ENCODE measurements at places on chromosomes 7 and 10.

DNA sequence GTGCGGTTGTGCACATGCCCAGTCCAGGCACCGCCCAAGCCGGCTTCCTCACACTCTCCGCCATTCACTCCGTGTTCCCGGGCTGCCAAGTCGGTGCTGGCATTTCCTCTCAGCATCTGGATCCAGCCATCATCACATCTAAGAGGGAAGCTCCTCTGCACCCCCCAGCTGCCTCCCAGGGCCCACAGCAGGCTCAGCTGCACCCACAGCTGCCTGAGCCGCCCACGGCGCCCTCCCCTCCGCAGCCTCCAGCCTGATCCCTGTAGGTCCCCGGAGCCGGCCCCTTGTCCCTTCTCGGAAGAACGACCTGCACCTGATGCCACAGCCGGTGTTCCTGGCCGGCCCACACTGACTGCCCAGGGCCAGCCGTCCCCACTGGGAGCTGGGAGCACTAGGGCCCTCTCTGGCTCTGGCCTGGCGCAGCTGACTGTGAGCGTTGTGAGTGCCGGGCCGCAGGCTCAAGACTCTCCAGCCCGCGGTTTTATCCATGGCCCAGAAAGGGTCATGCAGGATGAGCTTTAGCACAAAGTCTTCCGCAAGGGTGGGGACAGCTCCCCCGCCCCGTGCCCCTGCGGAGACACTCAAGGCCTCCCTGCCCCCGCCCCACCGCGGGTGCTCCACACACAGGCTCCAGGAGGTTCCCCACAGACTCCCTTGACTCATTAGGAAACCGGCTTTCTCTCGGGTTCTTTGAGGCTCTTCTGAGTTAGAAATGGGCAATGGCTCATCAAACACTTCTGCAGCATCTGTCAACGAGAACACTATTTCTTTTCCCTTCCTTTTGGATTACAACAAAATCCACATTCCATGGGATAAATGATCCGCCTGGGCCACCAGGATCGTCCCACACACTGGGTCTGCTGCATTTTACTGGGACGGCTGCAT lies 31.2 kb downstream of the CFAP46 start:
- DNase-seq, result no peak

DNA sequence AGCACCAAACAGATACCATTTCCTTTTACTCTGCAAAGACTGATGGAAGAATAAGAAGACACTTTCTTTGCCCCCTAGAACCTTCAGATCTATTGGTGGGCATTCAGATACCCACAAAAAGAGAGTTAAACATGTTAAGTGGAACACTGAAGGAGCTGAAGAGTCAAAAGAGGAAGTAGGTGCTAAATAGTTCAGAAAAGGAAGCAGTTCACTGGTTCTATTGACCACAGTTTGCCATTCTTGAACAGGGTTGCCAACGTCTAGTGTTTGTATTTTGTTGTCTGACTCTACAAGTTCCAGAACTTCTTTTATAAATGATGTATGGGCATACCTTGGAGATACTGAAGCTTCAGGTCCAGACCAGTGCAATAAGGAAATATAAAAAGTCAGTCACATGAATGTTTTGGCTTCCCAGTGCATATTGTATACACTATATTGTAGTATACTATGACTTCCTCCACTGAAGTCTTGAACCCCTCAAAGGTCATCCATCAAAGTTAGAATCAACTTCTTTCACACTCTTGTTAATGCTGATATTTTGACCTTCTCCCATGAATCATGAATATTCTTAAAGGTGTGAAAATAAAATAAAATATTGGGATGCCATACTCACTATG lies 47.5 kb upstream of the AGR3 start:
- DNase-seq, result no peak

DNA sequence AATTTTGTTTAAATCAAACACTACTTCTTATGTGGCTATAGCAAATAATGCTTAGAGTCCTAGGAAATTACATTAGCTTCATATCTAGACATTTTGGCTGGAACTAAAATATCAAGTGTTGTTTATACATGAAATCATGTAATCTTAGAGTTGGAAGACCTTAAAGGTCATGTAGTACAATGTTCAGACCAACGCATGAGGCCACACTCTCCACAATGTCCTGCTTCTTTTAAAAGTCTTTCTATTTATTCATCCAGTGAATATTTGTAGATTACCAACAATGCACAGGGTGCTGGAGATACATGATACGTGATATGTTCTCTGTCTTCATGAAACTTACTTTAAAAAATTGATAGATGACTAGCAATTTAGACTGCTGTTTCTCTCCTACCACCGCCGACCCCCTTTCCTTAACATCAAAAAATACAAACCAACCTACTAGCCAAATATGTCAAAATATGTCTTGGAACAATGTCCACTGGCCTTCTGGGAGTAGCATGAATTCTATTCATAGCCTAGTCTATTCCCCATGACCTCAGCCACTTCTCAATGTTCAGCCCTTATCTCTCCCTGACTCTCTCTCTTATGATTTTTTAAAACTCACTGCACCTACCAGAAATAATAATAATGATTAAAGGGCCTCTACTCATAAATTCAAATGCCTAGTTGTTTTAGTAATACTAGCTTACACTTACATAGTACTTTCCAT lies 59.5 kb upstream of the CAV2 start:
- DNase-seq, result no peak

- no peak for DNase-seq
These were observed 112.4 kb upstream of the EEPD1 start for GRCh38 chr7:36040679-36041078.

GRCh38 chr10:125101049-125101448 lies 59.3 kb downstream of the CTBP2 start:
- no peak for DNase-seq

DNA sequence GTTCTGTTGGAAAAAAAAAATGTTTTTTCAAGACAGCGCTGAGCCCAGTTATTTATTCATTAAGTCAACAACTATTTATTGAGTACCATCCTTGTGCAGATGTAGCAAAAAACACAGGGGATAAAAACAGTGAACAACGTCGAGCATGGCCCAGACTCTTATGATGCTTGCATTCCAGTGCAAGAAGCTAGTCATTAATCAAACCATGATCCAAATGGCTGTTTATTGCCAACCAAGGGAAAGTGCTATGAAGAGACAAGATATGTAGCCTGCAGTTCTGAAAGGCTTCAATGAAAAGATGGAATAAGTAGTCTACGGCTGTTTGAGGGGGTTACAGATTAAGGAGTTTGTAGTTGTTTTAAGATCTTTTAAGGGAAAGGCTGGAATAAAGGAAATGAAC lies 262.3 kb downstream of the NEBL start:
- DNase-seq, result no peak

GRCh38 chr7:24722386-24723177 lies 34.7 kb downstream of the GSDME start:
- no peak for DNase-seq

DNA sequence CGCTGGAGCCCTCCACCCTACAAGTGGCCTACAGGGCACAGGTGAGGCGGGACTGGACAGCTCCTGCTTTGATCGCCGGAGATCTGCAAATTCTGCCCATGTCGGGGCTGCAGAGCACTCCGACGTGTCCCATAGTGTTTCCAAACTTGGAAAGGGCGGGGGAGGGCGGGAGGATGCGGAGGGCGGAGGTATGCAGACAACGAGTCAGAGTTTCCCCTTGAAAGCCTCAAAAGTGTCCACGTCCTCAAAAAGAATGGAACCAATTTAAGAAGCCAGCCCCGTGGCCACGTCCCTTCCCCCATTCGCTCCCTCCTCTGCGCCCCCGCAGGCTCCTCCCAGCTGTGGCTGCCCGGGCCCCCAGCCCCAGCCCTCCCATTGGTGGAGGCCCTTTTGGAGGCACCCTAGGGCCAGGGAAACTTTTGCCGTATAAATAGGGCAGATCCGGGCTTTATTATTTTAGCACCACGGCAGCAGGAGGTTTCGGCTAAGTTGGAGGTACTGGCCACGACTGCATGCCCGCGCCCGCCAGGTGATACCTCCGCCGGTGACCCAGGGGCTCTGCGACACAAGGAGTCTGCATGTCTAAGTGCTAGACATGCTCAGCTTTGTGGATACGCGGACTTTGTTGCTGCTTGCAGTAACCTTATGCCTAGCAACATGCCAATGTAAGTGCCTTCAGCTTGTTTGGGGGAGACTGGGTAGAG lies at the start of gene COL1A2:
TSS of gene COL1A2 (plus strand) at position 459 of the 704 bp plus-strand sequence. CDS start at position 596, 137 bp downstream.
- no peak for DNase-seq

DNA sequence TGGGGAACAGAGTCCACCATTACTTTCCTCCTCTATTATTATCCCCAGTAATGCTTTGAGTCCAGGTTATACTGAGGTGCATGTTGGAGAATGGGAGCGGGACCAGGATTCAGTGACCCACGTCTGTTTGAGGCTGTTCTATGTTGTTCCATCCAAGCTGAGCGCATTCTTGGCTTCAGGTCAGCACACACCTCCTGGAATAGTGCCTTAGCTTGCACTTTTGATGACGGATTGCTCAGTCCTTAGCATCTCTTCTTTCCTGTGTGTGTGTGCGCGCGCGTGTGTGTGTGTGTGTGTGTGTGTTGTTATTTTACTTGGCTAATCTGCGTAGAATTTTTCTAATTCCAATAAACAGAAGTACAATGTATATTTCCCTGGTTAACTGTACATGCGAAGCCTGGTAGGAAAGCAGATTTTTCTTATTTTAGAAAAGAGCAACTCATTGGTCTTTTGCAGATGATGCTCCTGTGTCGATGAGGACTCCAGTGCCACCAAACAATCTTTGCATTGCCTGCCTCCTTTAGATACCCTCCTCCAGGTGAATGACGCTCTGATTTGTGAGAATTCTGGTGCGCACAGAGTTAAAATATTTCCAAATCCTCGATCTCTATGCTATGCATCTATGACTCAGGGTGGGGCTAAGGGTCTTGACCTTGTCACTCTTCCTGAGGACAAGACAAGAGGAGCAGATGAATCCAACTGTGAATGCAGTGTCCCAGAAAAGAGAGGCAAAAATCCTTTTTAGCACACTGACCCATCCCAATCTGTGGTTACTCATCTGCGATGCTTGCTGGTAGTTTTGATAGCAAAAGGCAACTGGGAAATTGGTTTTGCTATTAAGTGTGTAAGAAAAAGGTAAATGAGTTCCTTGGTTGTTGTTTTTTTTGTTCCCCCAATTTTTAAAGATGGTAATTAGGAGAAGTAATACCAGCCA lies 13.3 kb upstream of the CELF2 start:
- no peak for DNase-seq

DNA sequence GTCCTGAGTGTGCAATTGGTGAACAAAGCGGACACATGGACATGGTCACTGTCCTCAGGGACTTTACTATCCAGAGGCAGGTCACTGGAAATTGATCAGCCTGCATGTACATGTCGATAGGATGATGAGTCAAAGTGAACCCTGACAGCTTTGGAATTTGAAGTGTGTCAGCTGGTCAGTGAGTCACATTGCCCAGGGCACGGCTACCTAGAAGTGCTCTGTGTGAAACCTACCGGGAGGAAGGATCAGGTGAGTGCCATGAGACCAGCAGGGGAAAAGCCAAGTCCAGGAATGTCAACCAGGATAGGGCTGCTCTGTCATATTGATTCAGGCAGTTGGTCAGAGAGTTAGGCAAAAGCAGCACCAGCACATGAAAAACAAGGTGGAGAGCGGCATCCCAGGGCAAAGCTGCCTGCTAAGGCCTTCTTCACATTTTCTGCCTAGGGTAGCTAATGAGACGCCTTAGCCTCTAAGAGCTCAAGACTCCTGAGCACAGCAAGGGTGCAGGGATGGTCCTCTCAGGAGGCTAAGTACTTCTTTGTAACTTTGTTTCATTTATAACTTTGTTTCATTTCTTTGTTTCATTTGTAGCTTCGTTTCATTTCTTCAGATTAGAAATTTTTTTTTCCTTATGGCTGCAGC lies 19.4 kb upstream of the PDCD4 start:
- DNase-seq, result no peak

All from stimulated activated CD4-positive, alpha-beta T cell treated with anti-CD3 and anti-CD28 coated beads, TNF-alpha, amount 100 ng/mL, for 1 hour (primary cell).